Stimulated activated CD4-positive, alpha-beta T cell treated with anti-CD3 and anti-CD28 coated beads, Interleukin-1b, Interleukin-23, amount 100 ng/mL, for 24 hours (primary cell): ENCODE measurements at places on chromosomes 2 and 18.

GRCh38 chr2:136917411-136917881, 152.1 kb downstream of the THSD7B start:
- no peak for DNase-seq

DNA sequence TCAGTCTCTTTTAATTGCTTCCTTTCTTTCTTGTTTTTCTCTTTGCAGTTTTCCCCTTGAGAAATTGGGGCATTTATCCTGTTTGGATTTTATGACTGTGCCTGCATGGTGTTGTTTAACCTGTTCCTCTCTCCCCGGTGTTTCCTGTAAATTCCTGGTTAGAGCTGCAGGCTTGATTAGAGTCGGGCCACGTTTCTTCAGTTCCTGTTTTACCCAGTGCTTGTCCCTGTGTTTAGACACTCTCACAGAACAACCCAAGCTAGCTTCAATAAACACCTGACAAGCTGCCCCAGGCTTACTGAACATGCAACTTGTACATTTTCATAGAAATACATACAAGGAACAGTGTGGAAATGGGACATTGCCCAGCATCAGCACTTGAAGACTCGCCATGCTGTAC, 53.9 kb downstream of the NGEF start:
- no peak for DNase-seq

GRCh38 chr2:42503291-42503690, 9.5 kb upstream of the KCNG3 start:
- DNase-seq: no peak

- no peak for DNase-seq
Observed at GRCh38 chr2:180413336-180413735, 406.2 kb upstream of the CWC22 start.

DNA sequence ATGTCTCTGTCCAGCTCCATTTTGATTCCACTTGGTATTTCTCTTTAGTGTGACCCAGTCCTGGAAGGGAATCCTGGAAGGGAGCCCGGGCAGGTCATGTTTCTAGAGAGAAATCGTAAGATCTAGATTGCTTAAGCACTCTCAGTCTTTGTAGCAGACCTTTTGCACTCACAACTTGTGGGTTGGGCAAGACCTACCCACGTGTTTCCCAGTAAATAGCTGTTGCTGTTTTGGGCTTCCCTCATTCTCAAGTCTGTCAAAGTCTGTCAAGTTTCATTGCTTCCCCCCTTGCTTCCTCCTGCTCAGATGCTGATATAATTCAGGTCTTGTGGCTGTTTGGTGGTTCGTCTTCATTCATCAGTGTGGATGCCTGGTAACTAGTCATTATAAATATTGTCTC, 17.4 kb upstream of the NEMP2 start:
- DNase-seq: no peak

GRCh38 chr18:36675076-36675475, 153.7 kb downstream of the TPGS2 start:
- DNase-seq: no peak

- no peak for DNase-seq
Observed at GRCh38 chr2:15765211-15765610, 173.5 kb downstream of the DDX1 start.

- no peak for DNase-seq
Observed at GRCh38 chr18:35490894-35491699, 6.7 kb downstream of the INO80C start.

- DNase-seq: no peak
Observed at GRCh38 chr2:118834440-118834810, 13.0 kb downstream of the EN1 start.

- DNase-seq: no peak
Observed at GRCh38 chr2:214261683-214262082, 149.2 kb upstream of the VWC2L start.
